ENCODE measurements at places on chromosomes 2 and 18. TPM values are rescaled to one million over a fixed set of nuclear protein-coding genes. Genes with fewer than 3 reads are reported as not detected.

CRYGD gene
- not detected for total RNA-seq

DNPEP gene
- 65.3 TPM for total RNA-seq

PHOSPHO2 gene
- 4.8 TPM for total RNA-seq

EMILIN1 gene
- total RNA-seq: 4.3 TPM
